Stimulated activated CD4-positive, alpha-beta T cell treated with anti-CD3 and anti-CD28 coated beads, Interleukin-2, amount 100 ng/mL, for 24 hours (primary cell): ENCODE measurements at places on chromosomes 2 and 18.

DNA sequence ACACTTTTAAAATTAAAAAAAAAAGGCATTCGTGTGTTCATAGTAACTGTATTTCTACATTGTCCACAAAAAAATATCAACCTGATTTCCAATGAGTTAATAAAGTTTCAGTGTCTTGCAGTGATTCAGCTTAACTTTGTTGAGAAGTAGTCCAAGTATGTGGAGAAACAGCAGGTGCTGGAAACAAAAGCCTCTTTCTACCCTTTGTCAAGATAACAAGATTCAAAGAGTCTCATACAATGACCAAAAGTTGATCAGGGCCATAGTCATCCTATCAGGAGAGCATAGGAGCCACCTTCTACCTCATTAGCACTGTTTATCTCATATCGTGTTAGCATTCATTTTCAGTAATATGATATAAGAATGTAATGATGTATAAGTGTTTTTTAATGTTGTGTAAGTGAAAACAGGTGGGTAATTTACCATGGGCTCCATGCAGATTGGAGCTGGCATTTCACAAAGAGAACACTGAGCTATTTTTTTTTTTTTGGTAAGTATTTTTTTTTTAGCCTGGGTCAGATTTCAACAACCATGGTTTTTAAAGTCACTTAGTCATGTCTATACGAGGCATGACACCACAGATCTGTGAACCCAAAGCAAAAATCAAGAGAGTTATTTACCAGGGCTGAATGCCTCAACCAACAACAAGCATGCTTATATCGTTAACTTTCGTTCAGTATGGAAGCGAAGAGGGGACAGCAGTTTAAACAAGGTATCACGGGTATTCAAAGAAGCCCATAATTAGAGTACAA lies 165.0 kb upstream of the ZNF521 start:
- no peak for DNase-seq

GRCh38 chr2:231707625-231707926 lies 749 bp upstream of the PTMA start:
- DNase-seq: peak; percentile 66

DNA sequence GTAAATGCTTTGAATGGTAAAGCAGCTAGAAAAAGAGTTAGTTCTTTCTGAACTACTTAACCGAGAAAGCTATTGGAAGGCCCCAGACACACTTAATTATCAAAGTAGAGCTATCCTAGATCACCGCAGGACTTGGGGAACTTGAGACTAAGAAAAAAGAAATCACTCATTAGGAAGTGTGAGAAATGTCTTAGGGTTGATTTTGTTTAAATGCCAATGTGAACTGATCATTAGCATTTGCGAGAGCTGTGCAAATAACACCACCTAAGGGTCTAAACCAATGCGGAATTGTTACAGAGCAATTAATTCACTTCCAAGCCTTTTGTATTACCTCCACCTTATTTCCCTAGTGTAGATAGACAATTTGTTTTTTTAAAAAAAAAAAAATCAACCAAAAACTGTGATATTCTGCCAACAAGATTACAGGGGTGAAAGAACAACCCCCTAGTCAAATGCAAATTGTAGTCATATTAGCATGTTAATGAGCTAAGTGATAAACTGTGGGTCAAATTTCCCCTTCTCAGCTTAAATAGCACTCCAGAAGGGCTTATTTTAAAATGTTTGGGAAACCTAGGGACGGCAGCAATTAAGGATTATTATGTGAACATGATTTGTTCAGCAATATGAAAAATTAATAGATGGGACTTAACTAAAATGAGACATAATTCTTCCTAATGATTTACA lies 246.2 kb upstream of the STON1 start:
- DNase-seq: no peak

DNA sequence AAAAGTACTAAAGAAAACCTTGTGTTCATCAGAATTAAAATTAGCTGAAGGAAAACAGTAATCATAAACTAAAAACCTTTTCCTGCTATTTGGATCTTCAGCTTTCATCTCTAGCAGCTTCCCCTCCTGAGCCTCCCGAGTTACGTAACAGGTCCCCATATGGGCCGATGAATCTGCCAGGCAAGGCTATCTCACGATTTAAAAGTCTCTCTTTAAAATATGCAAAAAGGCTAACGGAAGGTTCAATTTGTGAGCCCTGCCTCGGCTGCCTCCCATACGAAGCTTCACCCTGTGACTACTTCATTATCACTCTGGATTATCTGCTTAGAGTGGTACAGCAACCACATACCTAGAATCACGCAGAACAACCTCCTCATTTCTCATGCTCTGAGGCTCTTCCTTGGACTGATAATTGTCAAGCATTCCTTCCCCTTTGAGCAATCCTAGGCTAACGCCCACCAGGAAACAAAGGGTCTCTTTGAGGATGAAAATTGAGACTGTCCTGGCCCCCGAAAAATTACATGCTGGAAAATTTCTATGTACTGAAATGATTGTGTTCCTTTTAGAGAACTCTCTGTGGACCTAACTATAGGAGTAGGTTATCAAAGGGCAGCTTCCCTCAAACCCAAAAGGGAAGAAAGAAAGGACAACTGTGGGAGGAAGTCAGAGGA lies 147.4 kb downstream of the ZEB2 start:
- no peak for DNase-seq

DNA sequence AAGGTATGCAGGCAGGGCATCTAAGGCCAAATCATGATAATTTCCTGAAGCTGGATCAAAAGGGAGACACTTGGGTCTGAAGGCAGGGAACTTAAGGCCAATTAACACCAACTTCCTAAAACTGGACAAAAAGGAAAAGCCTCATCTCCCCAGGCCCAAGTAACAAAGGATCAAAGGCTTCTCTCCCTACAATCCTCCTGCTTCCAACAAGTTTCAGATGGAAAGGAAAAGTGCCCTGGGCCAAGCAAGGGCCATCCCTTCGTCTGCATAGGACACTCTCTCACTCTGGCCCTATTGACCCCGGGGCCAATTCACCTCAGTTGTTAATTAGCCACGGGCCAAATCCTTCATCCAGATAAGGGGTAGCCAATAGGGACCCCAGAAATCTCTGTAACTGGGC lies 1335.8 kb upstream of the CDH2 start:
- DNase-seq: no peak

GRCh38 chr18:75226956-75227316 lies 16.3 kb downstream of the TSHZ1 start:
- DNase-seq: no peak

- DNase-seq: no peak
Observed at GRCh38 chr2:143473216-143473615, 344.0 kb downstream of the ARHGAP15 start.

GRCh38 chr2:11012131-11012693 lies 100.5 kb downstream of the KCNF1 start:
- DNase-seq: no peak

GRCh38 chr2:47595687-47596086 lies 187.3 kb upstream of the MSH6 start:
- no peak for DNase-seq

- no peak for DNase-seq
Observed at GRCh38 chr2:238289574-238289973, 1.2 kb upstream of the PER2 start.

- no peak for DNase-seq
Observed at GRCh38 chr18:13877157-13877556, 38.2 kb downstream of the MC2R start.

DNA sequence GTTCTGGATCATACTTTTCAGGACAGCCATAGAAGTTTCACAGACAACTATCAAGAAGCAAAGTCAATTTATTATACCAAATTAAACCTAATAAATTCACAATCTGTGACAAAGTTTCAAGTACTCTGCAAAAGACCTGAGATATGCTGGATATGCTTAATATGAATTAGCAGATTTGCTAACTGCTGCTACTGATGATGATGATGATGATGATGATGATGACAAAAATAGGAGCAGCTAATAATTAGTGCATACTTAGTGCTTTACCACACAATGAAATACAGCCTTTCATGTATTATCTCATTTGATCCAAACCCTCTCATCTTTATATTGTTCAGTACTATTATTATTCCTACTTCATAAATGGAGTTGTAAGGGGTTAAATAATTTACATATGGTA lies 215.7 kb upstream of the CYP26B1 start:
- no peak for DNase-seq

GRCh38 chr18:54254265-54254758 lies 15.0 kb upstream of the POLI start:
- no peak for DNase-seq

DNA sequence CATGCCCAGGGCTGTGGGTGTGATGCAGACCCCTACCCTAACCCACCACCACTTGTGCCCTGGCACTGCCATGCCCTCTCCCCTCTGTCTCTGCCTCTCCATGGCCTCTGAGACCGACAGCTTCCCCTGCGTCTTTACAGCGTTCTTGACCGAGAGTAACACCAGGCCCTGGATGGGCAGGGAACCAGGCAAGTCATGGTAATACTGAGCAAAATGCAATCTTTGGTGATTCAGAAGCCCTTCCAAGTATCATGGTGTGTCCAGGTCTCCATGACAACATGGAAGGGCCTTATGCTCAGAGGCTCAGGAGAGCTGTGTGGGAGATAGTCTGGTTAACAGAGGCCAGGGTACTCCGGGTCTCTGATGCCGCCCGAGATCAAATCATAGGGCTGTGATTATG lies 176.1 kb downstream of the KLHL29 start:
- DNase-seq: no peak

DNA sequence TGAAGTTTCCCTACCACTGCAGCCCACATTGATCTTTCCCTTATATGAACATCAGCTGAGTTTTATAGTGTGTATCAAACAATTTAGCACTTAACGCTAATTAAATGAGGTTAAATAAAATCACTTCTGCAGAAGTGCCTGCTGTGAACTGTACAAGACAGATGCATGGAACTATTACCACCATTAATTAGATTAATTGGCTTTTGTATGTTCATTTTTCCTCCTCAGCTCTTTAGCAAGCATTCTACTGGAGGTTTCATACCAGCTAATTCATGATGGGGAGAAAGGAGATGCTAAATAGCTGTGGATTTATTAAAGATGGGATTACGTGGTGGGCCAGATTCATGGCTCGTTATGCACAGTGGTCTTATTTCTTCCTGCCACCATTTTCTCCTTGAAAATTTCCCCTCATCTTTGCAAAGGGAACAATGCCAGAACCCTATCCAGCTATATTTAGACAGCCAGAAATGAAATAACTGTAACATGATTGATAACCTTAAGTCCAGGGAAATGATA lies 96.7 kb downstream of the CNTNAP5 start:
- DNase-seq: no peak

GRCh38 chr18:40367576-40367975 lies 1587.5 kb upstream of the PIK3C3 start:
- no peak for DNase-seq

DNA sequence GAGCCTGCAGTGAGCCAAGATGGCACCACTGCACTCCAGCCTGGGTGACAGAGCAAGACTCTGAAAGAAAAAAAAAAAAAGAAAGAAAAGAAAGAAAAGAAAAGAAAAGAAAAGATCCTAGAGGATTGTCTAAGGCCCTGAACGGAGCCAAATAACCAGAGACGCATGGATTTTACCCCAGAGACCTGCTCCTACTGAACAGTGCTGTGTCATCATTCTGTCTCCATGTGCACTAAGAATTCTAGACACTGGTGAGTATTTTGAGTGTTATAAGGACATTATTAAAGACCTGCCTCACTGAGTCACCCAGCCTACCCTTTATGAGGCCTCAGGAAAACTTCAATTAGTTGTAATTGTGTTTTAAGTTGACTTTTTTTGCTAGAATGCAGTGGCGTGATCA lies 61.9 kb upstream of the RIOK3 start:
- no peak for DNase-seq

DNA sequence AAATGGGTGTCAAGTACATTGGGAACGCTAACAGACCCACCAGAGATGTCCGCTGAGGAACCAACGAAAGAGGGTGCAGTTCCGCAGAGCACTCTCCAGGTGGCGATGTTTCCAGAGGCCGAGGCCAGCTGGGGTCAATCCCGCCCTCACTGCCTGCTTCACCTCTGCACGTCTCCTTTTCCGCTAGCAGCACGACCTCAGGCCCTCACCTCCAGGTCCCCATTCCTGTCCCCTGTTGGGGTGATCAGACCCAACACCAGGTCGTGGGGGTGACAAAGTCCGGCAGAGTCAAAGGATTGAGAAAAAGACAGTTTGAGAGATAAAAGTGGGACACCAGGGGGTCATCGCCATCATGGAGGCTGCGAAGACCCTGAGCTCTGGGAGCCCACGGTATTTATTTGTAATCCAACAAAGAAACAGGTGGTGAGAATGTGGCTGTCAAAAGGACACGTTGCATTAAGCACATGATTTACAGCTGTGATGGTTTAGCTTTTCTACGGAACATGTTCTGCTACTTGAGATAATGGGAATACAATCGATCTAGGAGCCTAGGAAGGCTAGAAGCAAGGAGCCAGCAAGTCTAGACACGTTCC lies 27.3 kb downstream of the ZAP70 start:
- peak; percentile 62 for DNase-seq

DNA sequence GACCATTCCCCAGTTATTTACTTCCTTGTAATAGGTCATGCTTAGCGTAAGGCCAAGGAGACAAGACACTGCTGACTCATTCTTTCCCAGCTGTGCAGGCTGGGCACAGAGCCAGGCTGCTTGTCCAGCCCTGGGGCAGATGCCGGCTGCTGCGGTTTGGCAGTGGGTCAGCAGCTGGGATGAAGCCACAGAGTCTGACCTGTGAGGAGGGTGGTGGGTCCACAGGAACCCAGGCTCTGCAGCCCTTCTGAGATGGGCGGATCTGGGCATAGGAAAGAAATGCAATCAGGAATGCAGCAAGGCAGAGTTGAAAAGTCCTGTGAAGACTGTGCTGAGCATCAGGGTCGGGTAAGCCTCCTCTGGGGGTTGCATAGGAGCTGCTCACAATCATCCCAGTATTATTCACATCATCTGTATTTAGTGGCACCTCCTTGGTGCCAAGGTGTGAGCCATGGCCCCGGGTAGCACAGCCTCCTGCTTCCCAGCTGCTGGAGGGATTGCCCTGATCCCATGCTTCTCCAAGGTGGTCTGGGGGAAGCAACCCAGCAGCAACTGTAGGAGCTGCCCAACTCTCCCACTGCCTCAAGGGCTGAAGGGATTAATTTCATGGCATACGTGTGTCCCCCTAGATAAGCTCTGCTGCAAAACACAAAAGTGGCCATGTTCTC lies 139.0 kb downstream of the DDX1 start:
- no peak for DNase-seq

DNA sequence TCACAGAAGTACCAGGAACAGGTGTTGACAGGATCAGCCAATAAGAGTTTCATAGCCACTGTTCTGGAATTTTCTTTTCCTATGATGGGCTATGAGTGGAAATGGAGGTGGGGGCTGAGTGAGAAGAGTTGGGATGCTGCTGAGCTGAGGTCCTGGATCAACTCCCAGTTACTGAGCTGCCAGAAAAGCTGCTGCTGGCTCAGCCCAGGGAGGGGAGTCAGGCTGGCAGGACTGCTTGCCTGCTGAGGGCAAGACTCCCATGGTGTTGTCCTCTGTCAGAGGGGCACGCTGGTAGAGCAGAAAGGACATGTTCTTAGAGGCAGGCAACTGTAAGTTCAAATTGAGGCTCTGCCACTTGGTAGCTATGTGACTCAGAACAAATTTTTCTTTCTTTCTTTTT lies 11.8 kb downstream of the TPGS2 start:
- no peak for DNase-seq

GRCh38 chr2:162885281-162886070 lies 46.9 kb upstream of the KCNH7 start:
- DNase-seq: no peak

GRCh38 chr2:230905448-230906421 lies 19.3 kb downstream of the GPR55 start:
- DNase-seq: peak; percentile 89
